ENCODE measurements at places on chromosomes 2 and 18. TPM values are rescaled to one million over a fixed set of nuclear protein-coding genes. Genes with fewer than 3 reads are reported as not detected.

The SGPP2 gene
- 0.42 TPM for total RNA-seq

The ADAM23 gene
- 8.4 TPM for total RNA-seq

The CD8B2 gene
- not detected for total RNA-seq

The GCG gene
- not detected for total RNA-seq

The SEPTIN10 gene
- 44.1 TPM for total RNA-seq

The DCC gene
- total RNA-seq, result not detected

The ERBB4 gene
- total RNA-seq, result not detected

The SKOR2 gene
- not detected for total RNA-seq

The BIN1 gene
- total RNA-seq, result 29.3 TPM

The TMEM178A gene
- 0.21 TPM for total RNA-seq

The VWA3B gene
- 0.33 TPM for total RNA-seq
